Stimulated activated CD4-positive, alpha-beta T cell treated with anti-CD3 and anti-CD28 coated beads, Interleukin-1b, Interleukin-23, amount 100 ng/mL, for 24 hours (primary cell): ENCODE measurements at places on chromosomes 4 and X.

GRCh38 chr4:154456240-154456639 is 35.4 kb downstream of the DCHS2 start:
- DNase-seq = no peak

GRCh38 chrX:11381464-11381863 is 88.3 kb downstream of the AMELX start:
- no peak for DNase-seq

- no peak for DNase-seq
Measured at GRCh38 chr4:151522866-151523519, 114.0 kb downstream of the FHIP1A start.

DNA sequence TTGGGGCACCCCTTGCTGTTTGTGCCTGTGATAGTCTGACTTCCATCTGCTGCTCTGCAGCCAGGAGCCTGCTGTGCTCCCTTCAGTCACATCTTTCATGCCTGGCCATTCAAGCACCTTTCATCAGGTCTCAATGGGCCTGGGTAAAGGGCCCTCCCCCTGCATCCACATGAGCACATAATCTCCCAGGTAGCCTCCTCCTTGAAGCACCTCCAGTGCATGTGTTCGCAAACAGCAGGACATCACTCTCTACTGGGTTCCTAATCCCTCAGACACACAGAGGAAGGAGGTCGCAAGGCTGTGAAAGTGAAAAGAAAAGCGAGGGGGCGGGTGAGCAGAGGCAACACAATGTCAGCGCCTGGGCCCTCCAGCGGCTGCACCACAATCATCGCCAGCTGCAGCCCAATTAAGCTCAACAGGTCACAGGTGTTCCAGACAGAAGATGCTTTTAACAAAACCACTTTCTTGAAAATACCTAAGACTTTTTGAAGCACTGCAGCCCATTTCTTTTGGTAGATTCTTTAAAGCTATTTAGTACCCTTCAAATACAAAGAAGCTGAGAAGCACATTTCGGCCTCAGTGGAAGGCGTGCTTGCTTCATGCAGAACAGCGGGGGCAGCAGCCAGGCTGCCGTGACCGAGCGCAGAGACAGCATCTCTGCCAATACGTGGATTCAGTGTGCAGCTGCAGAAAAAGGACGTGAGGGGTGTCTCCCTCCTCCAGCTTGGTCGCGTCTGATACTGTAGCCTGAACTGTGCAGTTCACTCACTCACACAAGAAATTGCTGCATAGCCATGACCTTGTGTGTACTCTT is 92.2 kb upstream of the SPRY1 start:
- DNase-seq = no peak

DNA sequence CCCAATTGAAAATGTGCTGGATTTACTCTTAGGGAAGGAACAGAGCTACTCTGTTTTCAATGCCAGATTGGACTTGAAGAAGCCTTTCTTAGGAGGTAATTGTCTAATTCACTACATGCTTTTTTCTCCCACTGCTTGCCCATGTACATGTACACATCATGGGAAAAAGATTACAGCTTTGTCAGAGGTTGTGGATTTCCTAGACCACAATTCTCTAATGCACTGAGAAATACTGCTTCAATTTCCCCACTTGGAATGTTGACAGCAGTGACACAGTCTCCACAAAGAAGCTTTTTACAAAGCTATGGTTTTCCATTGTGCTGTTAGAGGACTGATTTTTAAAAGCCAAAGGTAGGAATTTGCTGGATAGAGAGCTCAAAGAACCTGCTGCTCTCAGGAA is 19.5 kb downstream of the ZAR1 start:
- DNase-seq = no peak

- DNase-seq = no peak
Measured at GRCh38 chr4:2255501-2256155, 6.3 kb downstream of the MXD4 start.

DNA sequence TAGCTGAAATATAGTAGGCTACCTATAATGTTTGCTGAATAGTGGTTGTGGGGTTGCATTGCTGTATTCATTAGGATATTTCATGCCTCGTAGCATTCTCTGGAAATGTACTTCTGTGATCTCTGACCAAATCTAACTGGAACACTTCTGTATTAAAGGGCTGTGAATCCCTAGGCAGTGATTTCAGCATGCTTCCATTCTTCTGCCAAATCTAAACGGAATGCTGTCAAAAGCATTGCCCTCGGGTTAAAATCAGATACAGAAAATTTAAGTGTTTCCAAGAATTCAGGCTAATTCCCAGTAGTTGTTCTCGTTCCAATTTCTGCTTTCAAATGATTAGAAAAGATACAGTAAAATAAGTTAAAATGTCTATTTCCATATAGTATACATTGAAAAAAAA is 1847.5 kb upstream of the IGFBP7 start:
- no peak for DNase-seq

DNA sequence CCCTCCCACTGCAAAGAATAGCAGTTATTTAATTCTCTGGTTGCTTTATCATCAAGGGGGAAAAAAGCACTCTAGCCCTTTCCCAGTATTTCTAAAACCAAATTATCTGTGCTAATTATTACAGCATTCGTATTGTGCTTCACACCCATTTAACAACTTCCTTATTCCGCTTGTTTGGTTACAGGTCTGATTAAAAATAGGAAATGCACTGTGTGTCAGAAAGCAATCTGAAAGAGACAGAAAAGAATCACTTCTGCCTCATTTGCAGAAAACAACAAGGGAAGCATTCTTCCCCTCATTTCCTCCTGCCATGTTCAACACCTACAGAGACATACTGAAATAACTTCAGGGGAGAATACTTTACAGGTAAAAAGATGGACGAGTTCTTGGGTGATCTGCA is 114.9 kb upstream of the MAP3K15 start:
- DNase-seq = no peak

DNA sequence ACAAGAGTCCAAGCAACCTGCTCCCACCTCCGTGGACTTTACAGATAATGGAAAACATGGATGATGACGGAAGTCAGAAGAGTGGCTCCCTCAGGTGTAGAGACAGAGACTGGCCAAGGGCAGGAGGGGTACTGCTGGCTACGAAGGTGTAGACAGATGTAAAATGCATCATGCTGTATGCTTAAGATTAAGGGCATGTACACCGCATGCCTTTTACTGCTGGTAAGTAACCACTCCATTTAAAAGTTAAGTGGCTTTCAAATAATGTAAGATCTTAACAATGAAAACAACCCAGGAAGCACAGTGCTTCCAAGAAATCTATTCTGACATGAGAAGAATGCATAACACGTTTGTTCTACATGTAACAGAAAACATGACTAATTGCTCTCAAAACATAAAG is 76.9 kb upstream of the FAM9B start:
- DNase-seq = no peak

- DNase-seq = no peak
Measured at GRCh38 chrX:136209016-136209738, 42.0 kb downstream of the MAP7D3 start.

- DNase-seq = no peak
Measured at GRCh38 chr4:7138223-7139166, 53.8 kb upstream of the SORCS2 start.

DNA sequence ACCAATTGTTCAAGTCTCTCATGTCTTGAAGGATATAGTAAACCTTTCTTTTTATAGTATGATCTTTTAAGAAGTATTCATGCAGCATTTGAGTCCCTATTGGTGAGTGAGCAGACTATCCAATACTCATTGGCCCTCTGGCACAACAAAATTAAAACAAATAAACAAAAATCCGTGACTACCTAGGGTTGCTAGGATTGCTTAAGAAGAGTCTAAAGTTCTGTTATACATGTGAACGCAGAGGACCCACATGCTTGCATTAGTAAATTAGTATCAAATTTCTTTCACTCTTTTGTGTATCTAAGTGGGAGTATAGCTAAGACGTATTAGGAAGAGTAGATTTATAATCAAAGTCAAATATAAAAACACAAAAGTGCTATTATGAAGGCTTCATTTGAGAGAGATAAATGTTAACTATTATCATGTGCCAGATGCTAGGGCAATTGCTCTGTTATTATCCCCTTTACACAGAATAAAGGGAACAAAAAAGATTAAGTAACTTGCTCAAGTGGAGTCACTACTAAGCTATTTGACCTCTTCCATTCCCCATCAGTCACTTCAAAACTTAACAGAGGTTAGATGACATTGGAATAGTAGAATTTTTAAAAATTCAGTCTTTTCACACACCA is 29.2 kb upstream of the LARP1B start:
- DNase-seq = no peak

- DNase-seq = no peak
Measured at GRCh38 chr4:8655411-8656184, 63.0 kb downstream of the CPZ start.

DNA sequence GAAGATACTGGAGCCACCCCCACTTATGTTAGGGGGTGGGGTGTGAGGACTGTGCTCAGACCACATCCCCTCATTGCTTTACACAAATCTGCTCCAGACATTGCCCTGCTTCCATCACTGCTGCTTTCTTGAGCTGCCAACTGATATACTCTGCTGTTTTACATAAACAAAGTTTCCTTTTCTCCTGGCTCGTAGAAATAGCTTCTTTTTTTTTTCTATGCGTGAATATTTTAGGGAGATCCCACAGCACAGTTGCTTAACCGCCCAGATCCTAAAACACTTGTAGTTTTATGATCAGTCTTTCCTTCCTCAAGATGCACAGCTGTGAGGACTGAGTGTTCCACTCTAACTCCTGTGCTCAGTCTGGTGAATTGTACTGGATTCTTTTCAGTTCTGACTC is 768.4 kb downstream of the PCDH18 start:
- no peak for DNase-seq

GRCh38 chrX:8084006-8084405 is 87.1 kb downstream of the VCX2 start:
- DNase-seq = no peak

GRCh38 chr4:165873298-165874071 is 448 bp downstream of the TLL1 start:
- no peak for DNase-seq

- no peak for DNase-seq
Measured at GRCh38 chr4:7193030-7193958, 956 bp downstream of the SORCS2 start.

- DNase-seq = no peak
Measured at GRCh38 chr4:112865443-112865842, 184.0 kb upstream of the ANK2 start.

DNA sequence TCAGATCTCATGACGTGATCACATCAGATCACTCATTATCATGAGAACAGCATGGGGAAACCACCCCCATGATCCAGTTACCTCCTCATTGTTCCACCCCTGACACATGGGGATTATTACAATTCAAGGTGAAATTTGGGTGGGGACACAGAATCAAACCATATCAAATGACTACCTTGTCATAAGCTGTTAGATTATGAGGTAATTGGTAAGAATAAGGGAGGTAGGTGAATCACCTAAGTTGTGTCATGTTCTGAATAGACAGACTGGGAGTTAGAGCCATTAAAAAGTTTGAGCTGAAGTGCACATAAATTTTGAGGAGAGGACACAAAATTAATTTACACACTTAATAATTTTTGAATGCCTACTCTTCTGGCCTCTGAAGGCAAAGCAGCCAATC is 24.7 kb downstream of the SLC9B1 start:
- DNase-seq = no peak

DNA sequence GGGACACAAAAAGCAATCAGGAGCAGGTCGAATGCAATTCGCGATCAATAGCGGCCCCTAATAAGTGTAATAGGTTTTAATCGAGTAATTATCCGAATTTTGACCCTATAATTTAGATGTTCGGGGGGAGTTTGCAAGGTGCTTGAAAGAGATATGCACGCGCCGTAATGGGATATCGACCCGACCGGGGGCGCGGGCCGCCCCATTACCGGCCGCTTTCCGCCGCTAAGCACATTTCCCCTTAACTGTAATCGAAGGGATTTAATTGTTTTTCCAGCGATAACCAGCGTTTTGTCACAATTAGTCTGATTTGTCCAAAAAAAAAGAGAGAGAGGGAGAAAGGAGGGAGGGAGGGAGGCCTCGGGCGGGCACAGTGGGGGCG is 997 bp downstream of the NKX1-1 start:
- no peak for DNase-seq

- no peak for DNase-seq
Measured at GRCh38 chrX:138877746-138878145, 166.2 kb upstream of the FGF13 start.
